ENCODE measurements at places on chromosomes 7 and 10. TPM values are rescaled to one million over a fixed set of nuclear protein-coding genes. Genes with fewer than 3 reads are reported as not detected.

Gene XRCC2
- total RNA-seq, result 2.0 TPM

Gene GIMAP7
- total RNA-seq, result 2.7 TPM

Gene RARRES2
- 6.2 TPM for total RNA-seq

Gene OPN1SW
- not detected for total RNA-seq

Gene SPDYE11
- total RNA-seq, result not detected

Gene ITPRID1
- total RNA-seq, result 8.6 TPM

DNA sequence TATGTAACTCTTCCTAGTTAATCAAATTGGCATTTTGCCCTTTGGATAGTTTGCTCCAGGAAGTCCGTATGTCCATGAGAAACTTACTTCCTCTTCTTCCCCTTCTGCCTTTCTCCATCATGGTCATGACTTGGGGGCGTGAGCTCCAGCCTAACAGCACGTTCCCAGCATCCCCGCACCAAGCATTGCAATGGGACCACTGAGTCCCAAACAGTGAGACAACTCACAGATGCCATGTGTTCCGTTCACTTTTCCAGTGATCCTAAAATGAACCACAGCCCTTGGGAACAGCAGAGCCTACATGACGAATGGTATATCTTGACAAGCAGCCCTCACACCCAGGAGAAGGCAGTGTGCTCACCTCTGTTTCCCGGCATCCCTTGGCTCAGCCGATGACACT lies 10.7 kb downstream of the BTBD16 start:
- DNase-seq, result no peak

DNA sequence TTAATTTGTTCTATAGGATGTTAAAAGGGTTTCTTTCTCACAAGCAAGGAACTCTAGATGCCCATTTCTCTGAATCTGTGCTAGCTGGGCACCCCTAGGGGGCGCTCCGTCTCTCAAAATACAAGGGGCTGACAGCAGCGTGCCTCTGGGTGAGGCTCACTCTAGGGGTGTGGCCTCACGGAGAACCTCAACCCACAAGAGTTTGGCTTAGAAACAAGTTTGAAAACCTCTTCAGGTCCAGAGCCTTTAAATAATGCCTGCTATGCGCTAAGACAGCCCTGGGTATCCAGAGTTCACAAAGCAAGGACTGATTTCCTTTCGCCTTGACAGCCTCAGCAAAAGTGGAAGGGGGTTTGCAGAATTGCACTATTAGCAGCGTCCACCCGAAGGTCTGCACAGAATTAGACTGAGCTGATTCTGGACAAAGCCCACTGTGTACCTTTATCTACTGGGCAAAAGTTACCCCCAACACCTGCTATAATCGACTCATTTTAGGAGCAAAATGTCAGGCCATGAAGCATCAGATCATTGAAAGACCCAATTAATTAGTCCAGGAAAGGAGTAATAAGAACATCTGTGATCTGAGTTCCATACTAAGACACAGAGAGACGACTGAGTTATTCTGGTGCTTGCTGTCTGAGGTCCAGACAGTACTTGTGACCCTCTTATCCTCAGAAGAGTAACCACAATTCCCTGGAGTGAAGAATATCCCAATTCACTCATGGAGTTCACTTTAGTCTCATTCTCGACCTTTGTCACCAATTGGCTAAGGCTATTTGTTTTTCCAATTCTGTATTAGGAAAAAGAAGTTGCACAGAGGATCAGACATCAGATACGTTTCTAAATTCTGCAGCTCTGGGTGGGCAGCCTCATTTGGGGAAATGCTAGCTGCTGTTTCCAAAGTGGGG lies 574 bp upstream of the CPED1 start:
- peak; percentile 63 for DNase-seq

GRCh38 chr7:118041251-118041878 lies 142.6 kb upstream of the LSM8 start:
- no peak for DNase-seq

GRCh38 chr10:132898391-132899053 lies 43.8 kb downstream of the CFAP46 start:
- DNase-seq, result no peak

DNA sequence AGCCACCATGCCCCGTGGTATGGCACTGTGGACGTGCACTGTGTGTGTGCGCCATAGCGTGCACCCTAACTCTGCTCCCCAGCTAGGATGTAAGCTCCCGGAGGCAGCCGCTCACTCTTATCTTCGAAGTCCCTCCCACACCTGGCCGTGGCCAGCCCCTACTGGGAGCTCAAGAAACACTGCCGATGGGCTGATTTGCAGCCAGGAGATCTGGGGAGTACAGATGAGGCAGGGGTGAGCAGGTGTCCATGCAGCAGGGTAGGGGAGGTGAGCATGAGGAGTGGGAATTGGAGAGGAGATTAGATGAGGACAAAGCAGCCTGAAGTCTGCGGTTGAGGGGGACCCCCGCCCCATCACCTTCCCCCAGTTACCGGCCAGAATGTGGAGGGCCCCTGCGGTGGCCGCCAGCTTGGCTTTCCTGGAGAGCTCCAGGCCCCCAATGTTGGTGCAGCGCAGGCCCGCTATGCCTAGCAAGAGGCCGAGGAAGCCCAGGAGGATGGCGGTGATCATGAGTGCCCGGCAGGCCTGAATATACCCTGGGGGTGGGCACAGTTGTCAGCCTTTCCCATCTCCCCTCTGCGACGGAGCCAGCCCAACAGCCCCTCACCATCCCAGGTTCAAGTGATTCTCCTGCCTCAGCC lies 3.6 kb downstream of the CLDN15 start:
- no peak for DNase-seq

GRCh38 chr7:121081327-121081936 lies 92.9 kb downstream of the CPED1 start:
- DNase-seq, result no peak

DNA sequence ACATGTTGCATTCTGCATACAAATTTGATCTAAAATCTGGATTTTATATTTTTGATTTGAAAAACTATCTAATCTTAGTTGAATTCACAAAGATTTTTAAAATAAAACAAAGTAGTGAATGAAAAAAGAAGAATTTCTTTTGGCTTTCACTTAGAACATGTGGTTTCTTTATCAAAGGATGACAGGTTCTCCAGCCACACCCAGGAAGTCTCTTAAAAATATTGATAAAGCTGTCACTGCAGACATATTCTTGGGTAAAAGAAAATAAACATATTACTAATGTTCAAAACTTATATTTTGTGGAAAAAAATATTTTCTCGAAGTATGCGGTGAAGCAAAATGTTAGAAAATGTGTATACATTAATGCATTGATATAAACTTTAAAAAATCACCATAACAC lies 44.3 kb downstream of the ARL4A start:
- no peak for DNase-seq

- no peak for DNase-seq
Observed at GRCh38 chr7:9718071-9718661, 1255.5 kb upstream of the PHF14 start.

Data from occipital lobe (tissue), 3 donors.